Left kidney (tissue), 8 donors: ENCODE measurements at places on chromosomes 6 and 20.

GRCh38 chr6:41247882-41248705 lies 19.9 kb downstream of the TREML4 start:
- DNase-seq = no peak

DNA sequence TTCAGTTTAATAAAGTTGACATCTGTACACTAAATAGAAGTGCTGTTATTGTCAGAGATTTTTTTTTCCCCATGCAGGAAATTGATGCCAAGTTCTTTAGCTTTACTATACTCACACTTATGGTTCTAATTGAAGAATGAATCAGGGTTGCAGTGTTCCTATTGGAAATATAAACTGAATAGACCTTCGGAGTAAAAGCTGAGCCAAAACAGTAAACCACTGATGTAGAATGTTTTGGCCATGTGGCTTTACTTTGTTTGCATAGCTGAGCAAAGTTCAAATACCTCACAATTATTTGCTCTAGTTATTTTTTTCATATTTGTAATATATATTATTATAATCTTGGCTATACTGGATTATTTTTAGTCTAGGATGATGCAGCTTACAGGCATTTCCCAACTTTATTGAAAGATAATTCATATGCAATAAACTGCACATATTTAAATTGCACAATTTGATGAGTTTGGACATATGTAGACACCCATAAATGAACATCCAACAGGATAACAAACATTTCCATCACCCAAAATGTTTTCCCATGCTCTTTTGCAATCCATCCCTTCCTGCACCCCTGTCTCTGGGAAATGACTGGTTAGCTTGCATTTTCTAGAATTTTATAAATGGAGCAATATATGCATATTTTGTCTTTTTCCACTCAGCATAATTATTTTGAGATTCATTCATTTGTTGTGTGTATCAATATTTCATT lies 105.8 kb upstream of the NOX3 start:
- no peak for DNase-seq

DNA sequence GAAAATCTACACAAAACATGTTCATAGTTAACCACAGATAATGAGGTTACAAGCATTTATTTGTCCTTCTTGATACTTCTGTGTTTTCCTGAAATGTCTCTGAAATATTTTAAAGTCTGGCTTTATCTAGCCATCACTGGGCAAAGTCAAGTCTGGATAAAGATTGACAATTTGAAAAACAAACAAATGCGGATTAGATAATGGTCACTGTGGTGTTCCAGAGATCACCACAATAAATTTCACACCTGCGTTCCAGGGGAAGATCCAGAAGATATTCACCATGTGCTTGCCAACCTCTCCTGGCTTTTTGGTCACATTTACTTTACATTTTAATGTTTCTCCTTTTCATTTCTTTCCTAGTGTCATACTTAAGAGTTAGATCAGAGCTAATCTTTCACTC lies 109.7 kb upstream of the CCDC28A start:
- no peak for DNase-seq

DNA sequence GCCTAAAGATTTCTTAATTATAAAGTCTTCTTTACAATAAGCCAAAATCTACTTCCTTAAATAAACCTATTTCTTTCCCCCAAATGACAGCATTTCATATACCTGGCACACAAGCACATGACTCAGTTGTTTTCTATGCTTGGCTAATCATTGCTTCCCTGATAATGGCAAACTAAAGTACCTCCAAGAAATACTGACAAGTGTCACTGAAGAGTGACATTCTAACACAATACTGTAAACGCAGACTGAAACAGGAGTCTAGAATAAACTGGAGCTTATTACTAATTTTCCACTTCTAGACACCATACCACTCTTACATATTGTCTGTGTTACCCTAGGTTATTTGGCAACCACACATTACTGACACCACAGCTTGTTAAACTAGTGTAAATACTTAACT lies 14.3 kb downstream of the SYNCRIP start:
- DNase-seq = no peak

DNA sequence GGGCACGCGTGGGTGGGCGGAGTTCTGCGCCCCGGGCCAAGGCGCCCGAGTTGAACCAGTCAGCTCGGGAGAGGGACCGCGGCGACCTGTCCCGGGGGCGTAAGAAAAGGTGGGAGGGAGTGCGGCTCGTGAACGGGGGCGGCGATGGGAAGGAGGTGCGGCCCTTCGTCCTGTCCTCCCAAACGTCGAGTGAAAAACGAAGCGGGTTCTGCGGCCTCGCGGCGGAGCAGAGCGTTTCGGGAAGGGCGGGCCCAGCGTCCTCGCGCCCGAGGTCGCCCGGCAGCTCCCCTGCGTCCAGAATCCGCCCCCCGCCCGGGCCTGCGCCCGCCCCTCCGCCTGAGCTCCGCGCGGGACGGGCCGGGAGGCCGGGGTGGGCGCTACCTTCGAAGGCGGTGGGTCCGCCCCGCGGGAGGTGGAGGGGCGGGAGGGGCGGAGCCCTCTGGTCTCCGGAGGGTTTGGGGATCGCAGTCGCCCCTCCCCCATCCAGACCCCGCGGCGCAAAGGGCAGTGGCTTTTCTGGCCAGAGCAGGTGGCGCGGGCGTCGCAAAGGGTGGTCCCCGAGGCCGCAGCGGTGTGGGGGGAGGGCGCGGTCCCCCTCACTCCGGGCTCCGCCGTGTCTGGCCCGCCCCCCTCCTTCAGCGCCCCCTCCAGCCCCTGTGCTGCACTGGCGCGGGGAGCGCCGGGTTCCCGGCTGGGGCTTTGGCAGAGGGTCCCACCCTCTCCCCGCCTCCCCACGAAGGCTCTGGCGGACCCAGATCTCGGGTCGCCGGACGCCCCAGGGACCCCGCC lies 838 bp downstream of the STMN3 start:
- no peak for DNase-seq

- DNase-seq = no peak
These were observed 771.9 kb upstream of the DEFB115 start for GRCh38 chr20:30485331-30486102.
